ENCODE measurements at places on chromosomes 7 and 10. TPM values are rescaled to one million over a fixed set of nuclear protein-coding genes. Genes with fewer than 3 reads are reported as not detected.

GRCh38 chr7:18861514-18862118 lies 255.8 kb downstream of the TWIST1 start:
- DNase-seq: no peak

DNA sequence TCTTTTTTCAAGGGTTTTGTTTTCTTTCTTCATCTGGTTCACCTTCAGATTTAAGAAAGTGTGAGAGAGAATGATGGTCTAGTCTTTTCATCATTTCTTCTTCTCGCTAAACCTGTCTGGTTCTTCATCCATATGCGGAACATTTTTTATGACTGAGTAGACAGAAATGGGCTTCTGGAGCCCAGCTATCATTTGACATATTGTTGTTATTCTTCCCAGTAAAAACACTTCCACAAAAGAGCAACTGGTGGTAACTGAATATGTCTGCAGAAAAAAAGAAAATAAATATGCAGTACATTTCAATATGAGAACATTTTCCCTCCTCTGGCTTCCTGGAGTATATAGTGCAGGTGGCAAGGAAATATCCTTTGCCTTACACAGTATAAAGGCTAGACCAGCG lies 209.5 kb downstream of the JCAD start:
- no peak for DNase-seq

DNA sequence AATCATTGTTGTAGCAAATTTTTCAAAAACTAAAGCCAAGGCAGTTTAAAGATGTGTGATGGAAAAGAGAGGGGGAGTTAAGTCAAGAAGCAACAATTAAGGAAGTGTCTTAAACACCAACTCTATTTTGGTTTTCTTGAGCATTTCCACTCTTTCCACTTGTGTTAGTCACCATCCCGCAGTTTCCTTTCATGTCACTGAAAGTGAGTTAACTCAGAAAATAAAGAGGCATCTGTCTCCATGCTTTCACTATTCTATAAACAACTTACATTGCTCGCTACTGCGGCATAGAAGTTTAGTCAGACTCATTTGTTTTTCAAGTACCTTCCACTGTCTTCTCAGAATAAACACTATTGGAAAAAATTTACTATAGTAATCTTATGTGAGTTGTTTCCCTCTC lies 284.9 kb upstream of the SEMA3D start:
- DNase-seq: no peak

DNA sequence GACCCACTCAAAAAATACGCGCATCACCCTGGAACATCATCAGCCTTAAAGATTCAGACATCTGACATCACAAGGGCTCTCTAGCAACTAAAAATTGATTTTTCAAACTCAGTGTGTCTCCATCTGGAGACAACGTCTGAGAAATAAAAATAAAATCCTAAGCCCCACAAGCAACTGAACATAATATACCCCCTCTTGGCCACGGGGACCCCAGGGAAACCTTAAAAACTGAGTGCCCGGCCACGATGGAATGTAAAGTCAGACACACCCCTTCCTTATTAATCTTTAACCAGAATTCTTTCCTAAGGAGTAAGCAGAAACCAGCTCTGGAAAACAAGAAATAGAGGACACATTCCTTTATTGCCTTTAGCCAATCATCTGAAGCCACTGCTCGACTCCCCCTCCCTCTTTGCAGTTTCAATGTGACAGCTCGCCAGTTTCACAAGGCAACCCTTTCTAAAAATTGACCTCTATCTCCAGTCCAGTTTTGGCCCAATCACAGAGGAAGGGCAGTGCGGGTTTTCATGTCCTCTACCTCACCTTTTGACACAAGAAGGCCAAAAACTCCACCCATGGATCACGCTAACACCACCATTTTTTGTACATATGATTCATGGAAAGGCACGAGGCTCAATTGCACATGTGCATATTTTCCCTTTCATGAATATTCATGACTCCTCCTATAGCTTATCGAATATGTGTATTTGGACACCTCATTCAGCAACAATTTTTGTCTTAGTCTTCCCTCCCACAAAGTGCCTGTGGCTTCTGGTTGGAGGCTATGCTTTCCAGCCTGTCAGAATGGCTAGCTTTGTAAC lies 24.2 kb downstream of the IFIT3 start:
- peak; percentile 90 for DNase-seq

GRCh38 chr7:127337581-127337980 lies 54.9 kb downstream of the ZNF800 start:
- no peak for DNase-seq

DNA sequence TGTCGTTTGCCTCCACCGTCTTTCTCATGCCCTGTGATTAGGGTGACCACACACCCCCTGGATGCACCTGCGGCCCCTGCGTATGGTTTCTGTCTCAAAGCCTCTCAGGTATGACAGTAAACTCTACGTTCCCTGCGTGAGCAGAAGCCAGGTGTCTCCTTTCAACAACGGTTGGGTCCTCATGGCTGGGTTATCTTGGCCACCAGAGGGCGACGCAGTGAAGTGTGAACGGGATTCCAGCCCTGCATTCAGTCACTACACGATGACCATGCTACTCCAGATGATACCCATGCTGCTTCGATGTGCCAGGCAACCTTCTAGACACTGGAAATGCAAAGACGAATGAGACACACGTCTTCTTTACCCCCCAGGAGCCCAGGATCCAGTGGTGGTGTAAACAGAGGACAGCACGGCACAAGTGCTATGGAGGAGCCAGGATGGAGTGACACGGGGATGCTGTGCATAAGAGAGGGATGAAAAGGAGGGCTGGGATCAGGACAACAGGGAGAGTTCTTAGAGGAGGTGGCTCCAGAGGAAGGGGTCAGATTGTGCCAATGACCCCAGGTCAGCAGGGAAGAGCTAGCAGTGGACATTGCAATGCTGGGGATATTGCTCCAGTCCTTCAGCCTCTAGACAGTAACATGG lies 228.1 kb upstream of the PFKP start:
- DNase-seq: peak; percentile 9

DNA sequence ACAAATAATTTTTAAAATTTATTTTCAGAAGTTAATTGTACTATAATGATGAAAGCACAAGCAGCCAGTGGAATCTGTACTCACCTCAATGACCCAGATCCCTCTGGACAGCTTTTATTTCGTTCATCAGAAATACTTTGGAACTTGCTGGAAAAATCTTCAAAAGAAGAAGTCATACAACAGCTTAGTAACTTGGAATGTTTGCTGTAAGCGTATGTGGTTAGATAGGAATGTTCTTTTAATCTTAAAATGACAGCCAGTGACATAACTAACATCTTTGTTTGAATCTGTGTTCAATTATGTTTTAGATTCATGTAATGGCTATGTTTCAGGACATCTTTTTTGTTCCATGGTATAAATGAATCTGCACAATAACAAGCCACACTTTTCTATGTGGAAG lies 26.8 kb downstream of the CFAP69 start:
- no peak for DNase-seq

DNA sequence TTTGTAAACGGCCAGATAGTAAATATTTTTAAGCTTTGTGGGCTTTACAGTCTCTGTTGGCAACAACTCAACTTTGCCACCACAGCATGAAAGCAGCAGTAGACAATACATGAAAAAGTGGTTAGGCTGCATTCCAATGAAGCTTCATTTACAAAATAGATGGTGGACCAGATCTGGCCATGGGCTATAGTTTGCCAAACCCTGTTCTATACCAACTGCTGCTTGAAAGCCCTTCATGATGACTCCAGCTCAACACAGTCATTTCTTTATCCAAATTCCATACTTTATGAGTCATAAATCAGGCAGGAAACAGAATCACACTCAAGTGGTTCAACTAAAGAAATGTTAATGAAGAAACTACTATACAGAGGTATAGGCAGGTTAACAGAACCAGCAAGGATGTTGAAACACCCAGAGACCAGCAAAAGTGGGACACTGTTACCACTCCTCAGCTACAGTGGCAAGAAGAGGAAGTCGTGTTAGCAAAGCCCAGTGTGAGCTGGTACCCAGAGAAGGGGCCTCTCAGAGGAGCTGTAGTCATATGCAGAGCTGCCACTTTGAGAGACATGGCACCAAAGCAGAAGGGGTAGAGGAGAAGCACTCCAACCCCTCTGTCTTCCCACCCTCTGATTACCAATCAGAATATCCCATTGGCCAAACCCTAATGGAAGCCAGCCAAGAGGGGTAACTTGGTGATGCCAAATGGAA lies 72.5 kb downstream of the PRLHR start:
- DNase-seq: peak; percentile 80

DNA sequence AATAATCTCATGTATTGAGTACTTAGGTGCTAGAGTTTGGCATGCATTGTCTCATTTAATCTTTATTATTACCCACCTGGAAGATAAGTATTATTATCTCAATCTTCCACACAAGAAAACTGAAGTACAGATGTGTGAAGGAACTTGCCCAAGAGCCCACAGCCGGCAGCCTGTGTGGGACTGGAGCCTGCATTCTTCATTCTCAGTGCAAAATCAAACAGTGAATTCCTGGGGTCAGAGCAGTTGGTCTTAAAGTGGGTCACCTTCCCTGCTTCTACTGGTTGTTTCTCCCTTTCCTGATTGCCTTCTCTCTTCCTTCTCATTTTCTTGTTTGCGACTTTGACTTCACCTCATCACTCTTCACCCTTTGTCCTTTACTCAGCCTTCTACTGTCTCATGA lies 144.7 kb upstream of the LYZL1 start:
- DNase-seq: no peak

GRCh38 chr10:113058523-113059370 lies 108.7 kb downstream of the TCF7L2 start:
- DNase-seq: peak; percentile 51

DNA sequence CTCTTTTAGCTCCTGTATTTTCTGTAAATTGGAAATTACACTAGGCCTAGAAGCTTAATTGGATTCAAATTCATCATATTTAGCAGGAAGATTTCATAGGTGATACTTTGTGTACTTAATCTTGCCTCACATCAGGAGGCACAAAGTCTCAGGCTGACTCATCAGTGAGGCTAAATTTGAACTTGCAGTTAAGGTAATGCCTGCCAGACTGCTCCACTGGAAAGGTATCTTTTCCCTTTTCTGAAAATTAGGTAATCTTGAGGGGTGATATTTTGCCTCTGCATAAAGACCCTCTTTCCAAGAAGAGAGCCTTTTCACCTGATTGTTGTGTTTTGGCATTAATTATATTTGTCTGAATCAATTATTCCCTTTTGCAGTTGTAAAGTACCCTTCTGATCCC lies 14.6 kb downstream of the PPIA start:
- DNase-seq: no peak

GRCh38 chr10:100697070-100697469 lies 48.3 kb upstream of the PAX2 start:
- DNase-seq: peak; percentile 59

Gene DDC
- total RNA-seq: not detected

Gene CLDN4
- total RNA-seq: not detected

Gene TBL2
- total RNA-seq: 68.6 TPM

Gene AOC1
- not detected for total RNA-seq

Gene RHOBTB1
- total RNA-seq: 13.9 TPM

Gene FAM221A
- 1.6 TPM for total RNA-seq

Gene AOAH
- total RNA-seq: not detected

Gene COMTD1
- 18.1 TPM for total RNA-seq

Gene ADCYAP1R1
- total RNA-seq: not detected

Gene CREB5
- 18.5 TPM for total RNA-seq
